Activated CD4-positive, alpha-beta T cell treated with anti-CD3 and anti-CD28 coated beads, Interleukin-10, Interleukin-2, amounts not matched to agents 100 ng/mL and 50 ng/mL, durations not matched to agents 16 hours and 8 hours (primary cell): ENCODE measurements at places on chromosomes 3 and 15.

DNA sequence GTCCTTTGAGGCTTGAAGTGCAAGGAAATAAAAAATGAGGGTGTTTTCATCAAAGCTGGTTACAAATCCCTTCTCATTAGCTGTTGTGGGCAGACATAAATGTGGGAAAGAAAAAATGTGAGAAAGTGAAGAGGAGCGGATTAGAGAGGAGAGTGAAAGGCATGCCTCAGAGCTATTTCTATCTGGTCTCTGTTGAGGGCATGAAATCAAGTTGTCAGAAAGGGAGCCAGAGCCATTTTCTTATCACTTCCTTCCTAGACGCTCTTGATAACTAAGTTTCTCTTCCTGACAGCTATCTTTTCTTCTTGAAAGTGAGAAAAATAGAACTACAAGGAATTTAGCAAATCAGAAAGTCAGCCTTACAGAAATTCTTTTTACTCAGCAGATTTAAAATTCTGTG lies 20.8 kb upstream of the CAPN3 start:
- no peak for DNase-seq

- no peak for DNase-seq
Measured at GRCh38 chr3:163916596-163917560, 1161.4 kb downstream of the SI start.

DNA sequence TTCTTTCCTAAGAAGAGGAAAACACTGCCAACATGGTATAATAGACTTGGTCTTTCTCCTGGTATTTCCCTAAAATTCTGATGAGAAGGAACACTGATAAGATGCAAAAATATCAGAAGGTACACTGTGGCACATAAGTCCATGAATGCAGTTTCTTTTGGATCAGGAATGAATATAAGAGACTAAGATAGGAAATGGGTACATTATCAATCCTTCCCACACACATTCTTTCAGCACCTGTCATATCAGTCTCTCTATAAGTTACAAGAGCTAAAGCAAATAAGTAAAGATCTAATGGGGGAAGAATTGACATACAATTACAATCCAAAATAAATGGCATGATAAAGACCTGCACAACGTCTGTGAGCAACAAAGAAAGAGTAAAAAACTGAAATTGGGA lies 1101.0 kb downstream of the ROBO2 start:
- DNase-seq, result no peak

GRCh38 chr3:29581311-29581710 lies 300.4 kb downstream of the RBMS3 start:
- DNase-seq, result no peak

GRCh38 chr3:48848816-48849515 lies 1.3 kb upstream of the PRKAR2A start:
- DNase-seq, result no peak

GRCh38 chr15:68880382-68880781 lies 49.9 kb upstream of the SPESP1 start:
- DNase-seq, result no peak
